Activated T-helper 1 cell treated with anti-CD3 and anti-CD28 coated beads, Interleukin-2, amount 50 U/mL, for 16 hours (primary cell): ENCODE measurements at places on chromosomes 1 and 21.

- DNase-seq: no peak
Observed at GRCh38 chr1:44973645-44974044, 12.8 kb downstream of the EIF2B3 start.

GRCh38 chr1:203099805-203100515 lies 14.1 kb upstream of the MYOG start:
- no peak for DNase-seq

GRCh38 chr1:25700626-25701025 lies 84.0 kb downstream of the MAN1C1 start:
- no peak for DNase-seq

GRCh38 chr1:175237389-175237788 lies 44.8 kb upstream of the KIAA0040 start:
- no peak for DNase-seq

DNA sequence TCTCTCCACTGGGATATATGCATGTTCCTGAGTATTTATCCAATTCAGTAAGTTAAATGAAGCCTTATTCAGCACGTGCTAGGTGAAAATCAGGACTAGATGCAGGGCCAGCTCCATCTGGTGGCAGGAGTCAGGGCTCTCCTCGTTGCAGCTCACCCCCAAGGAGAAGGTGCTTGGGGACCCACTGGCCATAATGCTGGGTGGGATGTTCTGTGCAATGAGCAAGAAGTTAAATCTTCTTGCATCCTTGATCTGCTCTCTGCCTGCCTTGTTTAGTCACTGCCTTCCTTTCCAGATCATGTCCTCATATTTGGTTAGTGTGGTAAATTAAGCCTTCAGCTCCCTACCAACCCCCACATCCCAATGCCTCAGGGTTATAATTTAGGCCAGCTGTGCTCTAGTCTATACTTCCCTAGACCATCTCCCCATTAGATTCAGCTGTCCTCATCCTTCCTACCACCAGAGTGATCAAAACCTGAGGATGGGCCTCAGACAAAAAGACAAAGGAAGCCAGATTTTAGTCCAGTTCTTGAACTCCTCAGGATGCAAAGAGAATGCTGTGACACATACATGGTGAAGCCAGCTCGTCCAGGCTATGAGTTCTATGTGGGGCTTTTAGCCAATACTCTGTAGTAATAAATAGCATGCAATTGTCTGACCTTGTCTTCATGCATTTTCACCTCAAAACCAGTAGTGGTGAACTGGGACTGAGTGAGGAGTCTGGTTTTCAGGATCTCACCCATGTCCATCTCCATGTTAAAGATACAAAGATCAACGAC lies 55.9 kb downstream of the SEC16B start:
- no peak for DNase-seq

DNA sequence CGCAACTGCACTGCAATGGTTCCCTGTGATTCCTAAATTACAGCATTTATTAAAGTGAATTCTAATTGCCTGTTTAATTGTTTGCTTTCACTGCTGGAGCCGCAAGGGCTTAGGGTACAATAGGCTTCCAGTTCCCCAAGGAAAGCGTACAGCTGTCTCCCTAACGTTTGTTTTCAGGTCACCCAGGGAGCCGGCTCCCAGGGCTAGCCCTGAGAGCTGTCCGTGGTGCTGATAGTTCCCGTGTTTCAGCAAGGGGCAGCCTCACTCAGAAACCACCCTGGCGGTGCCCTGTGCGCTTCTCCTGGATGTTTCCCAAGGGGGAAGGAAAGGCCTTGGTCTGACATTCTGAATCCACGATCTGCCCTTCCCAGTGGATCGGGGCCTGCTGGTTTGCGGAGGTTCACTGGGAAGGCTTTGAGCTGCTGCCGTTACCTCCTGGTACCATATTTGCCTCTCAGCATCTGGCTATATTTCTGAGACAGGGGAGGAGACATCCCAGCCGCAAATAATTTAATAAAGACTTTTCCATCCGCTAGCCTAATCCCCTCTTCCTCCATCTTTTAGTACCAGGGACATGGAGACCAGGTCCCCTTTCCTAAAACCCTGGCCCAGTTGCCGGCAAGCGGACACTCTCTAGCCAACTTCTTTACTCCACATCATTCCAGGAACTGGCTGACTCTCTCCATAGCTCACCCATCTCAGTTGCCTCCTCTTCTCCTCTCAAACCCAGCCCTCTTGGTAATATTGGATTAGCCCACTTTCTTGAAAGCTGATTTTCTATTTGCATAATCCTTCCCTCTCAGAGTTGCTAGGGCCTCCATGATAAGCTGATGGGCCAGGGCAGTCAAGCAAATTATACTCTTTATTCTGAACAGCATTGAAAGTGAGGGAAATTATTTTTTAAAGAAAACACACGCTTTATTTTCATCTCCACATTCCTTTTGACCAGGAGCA lies 149.0 kb downstream of the IGSF21 start:
- DNase-seq: no peak

- DNase-seq: peak; percentile 13
Observed at GRCh38 chr1:223628233-223629125, 37.0 kb downstream of the CAPN8 start.

DNA sequence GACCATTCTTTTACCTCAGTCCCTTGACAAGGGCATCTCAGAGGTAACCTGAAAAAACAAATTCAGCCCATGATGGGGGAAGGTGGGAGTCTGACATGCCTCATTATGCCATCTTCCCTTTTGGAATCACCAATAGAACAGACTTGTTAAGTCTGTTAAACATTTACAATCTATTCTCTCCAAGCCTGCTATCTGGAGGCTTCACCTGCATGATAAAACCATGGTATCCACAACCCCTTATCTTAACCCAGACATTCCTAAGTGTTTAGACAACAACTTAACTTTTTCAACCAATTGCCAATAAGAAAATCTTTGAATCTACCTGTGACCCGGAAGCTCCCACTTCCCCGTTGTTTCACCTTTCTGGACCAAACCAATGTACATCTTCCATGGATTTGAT lies 233.0 kb upstream of the CACYBP start:
- DNase-seq: no peak

GRCh38 chr1:30323352-30323751 lies 400.0 kb downstream of the MATN1 start:
- DNase-seq: no peak

- no peak for DNase-seq
Observed at GRCh38 chr21:44708213-44708865, 3.0 kb downstream of the TSPEAR start.

- no peak for DNase-seq
Observed at GRCh38 chr1:189522441-189522840, 955.2 kb downstream of the BRINP3 start.

GRCh38 chr1:244843148-244843978 lies 7.9 kb downstream of the COX20 start:
- DNase-seq: no peak

GRCh38 chr1:67583462-67583950 lies 101.5 kb upstream of the GADD45A start:
- DNase-seq: no peak

DNA sequence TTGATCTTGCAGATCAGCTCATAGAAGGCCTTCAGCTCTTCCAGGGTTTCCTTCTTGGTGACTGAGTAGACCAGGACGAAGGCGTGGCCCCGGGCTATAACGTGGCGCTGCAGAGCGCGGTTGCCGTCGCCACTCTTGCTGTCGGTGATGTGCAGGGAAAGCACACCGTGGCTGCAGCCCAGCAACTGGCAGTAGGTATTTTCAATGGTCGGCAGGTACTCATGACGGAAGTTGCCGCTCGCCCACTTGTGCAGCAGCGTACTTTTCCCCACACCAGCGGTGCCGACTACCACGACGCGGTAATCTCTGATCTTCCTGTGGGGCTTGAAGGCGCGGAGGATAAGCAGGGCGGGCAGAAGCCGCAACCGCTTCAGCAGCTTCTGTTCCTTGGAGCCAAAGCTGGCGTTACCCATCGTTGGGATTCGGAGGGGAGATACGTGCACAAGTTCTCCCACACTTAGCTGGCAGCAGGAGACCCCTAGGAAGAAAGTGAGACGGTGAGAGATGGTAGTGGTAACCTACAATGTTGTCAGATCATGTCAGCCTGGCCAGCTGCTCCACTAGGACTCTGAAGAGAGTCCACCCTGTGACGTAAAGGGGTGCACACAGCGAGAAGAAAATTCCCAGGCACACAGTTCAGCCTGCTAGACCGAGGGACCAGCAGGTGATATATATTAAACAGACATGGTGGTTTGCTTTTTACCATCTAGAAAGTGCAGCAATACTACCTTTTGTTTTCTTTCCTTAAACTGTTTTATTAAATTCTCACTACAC lies 3.4 kb downstream of the DIRAS3 start:
- DNase-seq: no peak

DNA sequence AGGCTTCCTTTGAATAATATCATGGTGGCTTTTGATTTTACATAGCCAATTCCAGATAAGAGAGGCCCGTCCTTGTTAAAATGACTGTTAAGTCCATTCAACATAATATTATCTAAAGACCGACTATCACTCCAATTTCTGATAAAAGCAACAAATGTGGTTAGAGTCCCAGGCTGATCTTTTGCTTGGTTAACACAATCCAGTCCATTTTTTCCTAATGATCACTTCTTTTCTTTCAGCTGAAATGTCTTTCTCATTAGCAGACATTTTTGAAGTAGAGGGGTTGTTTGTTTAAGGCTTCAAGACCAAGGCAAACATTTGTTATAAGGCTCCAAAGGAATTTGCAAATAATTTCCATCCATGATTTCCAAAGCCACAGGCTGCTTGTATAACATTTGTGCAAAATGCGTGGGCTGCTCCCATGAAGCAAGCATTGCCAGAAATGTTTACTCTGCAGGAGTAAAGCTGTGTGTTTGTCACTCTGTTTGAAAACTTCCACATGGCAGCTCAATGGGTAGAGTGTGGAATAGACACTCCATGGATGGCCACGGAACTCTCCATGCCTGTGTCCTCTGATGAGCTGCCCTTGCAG lies 111.5 kb downstream of the PSMG1 start:
- DNase-seq: no peak

DNA sequence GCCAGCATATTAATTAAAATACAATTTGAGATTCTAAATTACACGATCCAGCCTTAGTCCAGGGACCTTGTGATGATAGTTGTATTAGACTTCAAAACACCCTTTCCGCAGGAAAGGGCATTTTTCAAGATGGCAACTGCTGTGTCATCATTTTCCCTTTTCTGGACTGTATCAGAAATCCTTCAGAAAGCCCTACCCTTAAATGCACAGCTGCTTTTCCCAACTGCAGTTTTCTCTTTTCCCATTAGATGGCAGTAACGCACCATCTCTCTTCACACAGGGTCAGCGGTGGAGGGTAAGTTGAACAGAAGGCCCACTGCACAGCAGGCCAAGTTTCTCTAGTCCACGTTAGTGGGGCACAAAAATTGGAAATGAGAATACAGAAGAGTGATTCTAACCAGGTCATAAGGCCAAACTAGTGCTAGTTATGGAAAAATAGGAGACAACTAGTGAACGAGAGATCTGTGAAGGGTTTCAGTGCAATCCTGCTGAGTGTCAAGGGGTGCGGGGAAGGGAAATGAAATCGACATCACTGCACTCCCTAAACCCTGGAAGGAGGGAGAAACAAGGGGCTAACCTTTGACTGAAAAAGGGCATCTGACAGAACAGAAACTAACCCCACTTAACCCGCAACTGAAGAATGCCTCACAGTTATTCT lies 22.1 kb upstream of the TDRD10 start:
- DNase-seq: peak; percentile 34

DNA sequence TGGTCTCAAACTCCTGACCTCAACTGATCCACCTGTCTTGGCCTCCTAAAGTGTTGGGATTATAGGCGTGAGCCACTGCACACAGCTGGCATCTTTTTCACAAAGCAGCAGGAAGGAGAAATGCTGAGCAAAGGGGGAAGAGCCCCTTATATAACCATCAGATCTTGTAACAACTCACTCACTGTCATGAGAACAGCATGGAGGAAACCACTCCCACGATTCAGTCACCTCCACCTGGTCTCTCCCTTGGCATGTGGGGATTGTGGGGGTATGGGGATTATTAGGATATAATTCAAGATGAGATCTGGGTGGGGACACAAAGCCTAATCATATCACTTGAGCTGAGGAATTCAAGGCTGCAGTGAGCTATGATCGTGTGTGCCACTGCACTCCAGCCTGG lies 3.0 kb upstream of the MFSD2A start:
- no peak for DNase-seq

DNA sequence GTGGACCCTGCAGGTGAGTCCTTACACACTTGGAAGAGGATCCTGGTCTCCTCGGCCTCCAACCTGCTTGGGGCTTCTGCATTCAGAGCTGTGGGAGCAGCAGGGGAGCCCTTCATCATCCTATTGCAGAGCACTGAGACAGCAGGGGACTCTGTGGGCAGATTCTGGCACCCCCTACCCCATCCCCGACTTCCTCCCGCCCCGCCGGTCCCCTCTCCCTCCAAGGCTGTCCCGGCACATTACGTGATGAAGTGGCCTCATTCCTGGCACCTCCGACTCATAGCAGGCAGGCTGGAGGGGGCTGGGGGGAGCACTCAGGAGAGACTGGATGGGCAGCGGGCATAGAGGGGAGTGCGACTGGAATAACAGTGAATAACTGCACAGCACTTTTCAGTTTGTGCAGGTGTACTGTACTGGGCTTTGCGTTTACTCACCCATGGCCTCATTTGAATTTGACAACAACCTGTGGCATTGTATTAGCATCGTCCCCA lies 394.1 kb downstream of the MATN1 start:
- DNase-seq: no peak

DNA sequence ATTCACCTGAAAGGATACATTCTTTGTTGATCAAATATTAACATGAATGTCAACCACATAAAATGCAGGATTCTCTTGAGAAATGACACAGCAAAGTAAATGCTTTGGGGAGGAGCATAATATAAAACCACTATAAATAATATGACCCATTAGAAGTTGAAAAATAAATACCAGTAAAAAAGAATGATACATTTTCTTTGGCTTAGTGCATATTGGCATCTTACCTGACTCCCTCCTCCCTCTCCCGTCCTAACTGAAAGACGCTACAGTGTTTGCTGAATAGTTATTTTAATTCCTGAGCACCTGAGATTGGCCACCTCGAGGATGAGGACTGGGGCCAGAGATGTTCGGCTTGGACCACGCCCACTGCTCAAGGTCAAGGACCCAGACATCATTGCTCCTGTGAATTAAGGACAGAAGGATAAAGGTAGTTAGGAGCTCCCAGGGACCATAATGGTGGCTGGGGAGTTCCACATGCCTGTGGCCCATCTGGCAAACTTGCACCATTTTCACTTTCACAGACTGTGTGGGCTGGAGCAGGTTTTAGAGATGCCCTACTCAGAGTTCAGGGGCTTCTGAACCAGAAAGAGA lies 16.4 kb upstream of the CPLANE2 start:
- DNase-seq: no peak

GRCh38 chr1:30693366-30693765 lies 30.0 kb downstream of the MATN1 start:
- no peak for DNase-seq

- DNase-seq: no peak
Observed at GRCh38 chr1:241079047-241079446, 278.0 kb downstream of the RGS7 start.
